ENCODE measurements at places on chromosomes 12 and 14.

DNA sequence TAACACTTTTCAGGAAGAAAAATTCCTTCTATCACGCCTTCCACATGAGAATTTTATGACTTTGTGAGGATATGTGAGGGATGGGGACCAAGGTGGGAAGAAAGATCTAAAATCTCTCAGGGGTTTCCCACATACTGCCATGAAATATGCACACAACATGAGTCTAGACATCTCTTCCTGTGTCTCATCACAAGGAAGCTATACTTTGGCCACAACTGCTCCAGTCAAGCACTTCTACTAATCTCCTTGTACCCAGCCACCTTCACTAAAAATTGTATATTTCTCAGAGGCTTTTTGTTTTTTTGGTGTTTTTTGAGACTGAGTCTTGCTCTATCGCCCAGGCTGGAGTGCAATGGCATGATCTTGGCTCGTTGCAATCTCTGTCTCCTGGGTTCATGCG, 3.2 kb downstream of the OSBPL8 start:
- no peak for DNase-seq

DNA sequence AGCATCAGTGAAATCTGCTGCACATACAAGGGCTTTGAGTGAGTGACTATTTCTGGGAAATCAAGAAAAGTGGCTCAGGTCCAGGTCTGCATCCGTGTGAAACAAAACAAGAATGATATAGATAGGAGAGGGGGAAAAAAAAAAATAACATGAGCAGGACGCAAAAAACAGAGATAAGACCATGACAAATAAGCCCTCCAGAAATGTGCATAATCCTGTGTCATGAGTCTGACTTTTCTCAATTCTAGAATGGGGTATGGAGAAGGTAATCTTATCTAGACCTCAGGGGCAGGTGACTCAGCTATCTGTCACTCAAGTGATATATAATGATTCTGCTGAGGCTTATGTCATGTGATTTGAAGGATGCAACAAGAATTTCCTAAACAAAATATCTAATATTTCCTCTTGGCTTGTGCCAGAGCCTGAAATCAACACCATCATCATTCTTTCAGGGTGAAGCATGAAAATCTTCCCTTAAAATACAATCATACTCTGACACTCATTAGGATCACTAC, 250.0 kb downstream of the PHLDA1 start:
- no peak for DNase-seq

- no peak for DNase-seq
These were observed 2.5 kb downstream of the HHIPL1 start for GRCh38 chr14:99647411-99647810.

DNA sequence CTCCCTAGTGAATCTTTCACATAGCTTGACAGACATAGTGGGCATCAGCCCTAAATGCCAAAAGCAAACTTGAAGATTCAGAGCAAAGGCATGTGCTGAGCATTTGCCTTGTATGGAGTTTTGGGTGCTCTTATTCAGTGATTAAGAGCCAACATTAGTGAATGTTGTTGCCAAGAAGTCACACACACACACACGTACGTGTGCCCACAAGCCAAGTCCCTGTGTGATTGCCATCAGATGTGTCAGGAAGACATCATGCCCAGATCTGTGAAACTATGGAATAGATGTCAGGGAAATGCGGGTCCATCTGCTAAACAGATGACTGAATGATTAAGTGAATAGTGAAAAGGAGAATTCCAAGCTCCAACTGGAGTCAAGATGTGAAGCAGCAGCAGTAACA, 149.0 kb downstream of the AKAP6 start:
- no peak for DNase-seq

DNA sequence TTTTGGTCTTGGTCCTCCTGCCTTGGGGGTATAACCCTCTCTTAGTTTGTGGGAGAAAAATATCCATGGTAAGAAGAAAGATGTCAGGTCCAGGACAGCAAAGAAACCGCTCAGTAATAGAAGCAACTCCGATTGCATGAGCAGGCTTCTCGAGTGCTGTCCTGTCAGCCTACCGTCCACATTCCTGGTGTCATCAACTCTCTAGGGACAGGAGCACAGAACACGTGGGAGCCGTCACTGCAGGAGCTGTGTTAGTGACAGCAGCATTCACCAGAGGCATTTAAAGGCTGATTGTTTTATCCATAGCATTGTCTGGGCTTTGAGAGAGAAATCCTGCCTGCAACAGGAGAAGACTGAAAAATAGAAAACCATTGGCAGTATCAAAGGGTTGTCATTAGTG, 244.2 kb downstream of the CACNA1C start:
- DNase-seq, result no peak

DNA sequence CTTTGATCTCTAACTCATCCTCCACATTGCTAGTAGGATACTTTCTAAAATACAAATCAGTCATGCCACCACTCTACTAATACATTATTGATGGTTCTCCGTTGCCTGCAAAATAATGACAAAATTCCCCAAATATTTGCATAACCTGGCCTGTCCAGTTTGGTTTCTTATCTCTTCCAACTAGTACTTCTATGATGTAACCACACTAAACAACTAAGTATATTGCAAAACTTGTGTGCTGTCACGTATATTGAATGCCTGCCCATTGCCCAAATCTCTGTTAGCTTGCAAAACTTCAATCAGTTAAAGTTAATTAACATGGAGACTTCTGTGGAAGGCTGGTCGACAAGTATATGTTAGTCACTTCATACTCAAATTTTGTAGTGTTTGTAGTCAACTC, 6.5 kb downstream of the OR6C74 start:
- no peak for DNase-seq

GRCh38 chr12:100724071-100724470, 70.5 kb upstream of the ANO4 start:
- no peak for DNase-seq

Data from uterus (tissue), 4 donors.